ENCODE measurements at places on chromosomes 2 and 18. TPM values are rescaled to one million over a fixed set of nuclear protein-coding genes. Genes with fewer than 3 reads are reported as not detected.
A peak's percentile ranks its signal among the peaks of the same experiment; 100 is the strongest.

GRCh38 chr2:26463244-26464192 is 14.4 kb downstream of the OTOF start:
- H3K27me3 ChIP-seq: no peaks in the 10 kb centered on the region
- H3K4me1 ChIP-seq: no peaks in the 10 kb centered on the region
- no peak for DNase-seq
- no peak overlapping the region for H3K4me3 ChIP-seq
- H3K36me3 ChIP-seq: no peaks in the 10 kb centered on the region

The IGFBP2 gene
- total RNA-seq: 398 TPM

DNA sequence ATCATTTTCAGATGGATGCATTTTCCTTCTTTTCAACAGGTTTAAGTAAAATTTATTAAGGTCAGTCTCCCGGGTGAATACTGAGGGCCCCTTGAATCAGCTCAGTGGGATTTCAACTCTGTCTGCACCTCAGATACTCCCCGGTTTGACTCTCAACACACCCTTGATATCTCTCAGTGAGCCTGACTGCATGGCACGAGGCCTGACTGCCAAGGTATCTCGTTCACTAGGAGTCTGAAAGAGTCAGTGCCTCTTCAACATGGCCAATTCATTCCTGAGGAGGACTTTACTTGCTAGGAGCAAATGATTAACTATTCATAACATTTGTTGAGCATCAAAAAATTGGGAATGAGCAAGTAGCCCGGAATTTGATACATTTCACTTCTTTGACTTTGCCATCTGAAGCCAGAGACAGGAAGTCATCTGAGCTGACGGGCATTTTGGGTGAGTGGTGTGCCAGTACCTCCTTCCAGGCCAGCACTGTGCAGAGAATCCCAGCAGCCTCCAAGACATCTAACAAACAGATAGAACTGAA is 81.0 kb downstream of the VAPA start:
- H3K27me3 ChIP-seq: no peaks in the 10 kb centered on the region
- no peak for DNase-seq
- H3K4me1 ChIP-seq: peaks cover 4% of the 10 kb centered on the region
- H3K36me3 ChIP-seq: no peaks in the 10 kb centered on the region
- H3K4me3 ChIP-seq: no peak overlapping the region
- H3K27ac ChIP-seq: peak overlapping the region; percentile 79

The BMP10 gene
- not detected for total RNA-seq

The DSG1 gene
- total RNA-seq: not detected

The MC2R gene
- not detected for total RNA-seq

- peak overlapping the region; percentile 67 for H3K27ac ChIP-seq
- DNase-seq: peak; percentile 53
- H3K36me3 ChIP-seq: no peaks in the 10 kb centered on the region
- H3K4me3 ChIP-seq: peak overlapping the region; percentile 2
- H3K4me1 ChIP-seq: no peaks in the 10 kb centered on the region
Measured at GRCh38 chr2:230128623-230129342, 60.1 kb upstream of the SLC16A14 start.

DNA sequence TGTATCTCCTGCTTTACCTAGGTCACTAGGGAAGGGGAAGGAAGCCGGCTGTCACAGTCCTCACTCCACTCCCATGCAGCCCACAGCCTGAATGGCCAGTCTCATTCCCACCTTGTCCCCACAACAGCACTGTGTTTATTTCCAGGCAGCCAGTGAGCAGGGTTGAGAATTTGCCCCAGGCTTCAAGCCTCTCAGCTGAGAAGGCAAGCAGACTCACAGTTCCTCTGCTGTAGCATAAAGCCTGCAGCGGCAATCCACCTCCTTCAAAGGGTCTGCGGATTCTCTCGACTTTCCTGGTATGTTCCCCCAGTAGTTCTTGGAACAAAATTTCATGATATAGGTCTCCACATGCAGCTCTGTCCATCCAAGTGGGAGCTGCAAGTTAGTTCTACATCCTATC is 262.9 kb upstream of the GULP1 start:
- DNase-seq: no peak
- no peak overlapping the region for H3K27ac ChIP-seq
- no peaks in the 10 kb centered on the region for H3K27me3 ChIP-seq

- H3K27me3 ChIP-seq: no peaks in the 10 kb centered on the region
- no peaks in the 10 kb centered on the region for H3K4me1 ChIP-seq
- peak overlapping the region; percentile 82 for H3K27ac ChIP-seq
- DNase-seq: no peak
- H3K4me3 ChIP-seq: no peak overlapping the region
- no peaks in the 10 kb centered on the region for H3K36me3 ChIP-seq
Measured at GRCh38 chr18:77069482-77069881, 63.1 kb downstream of the MBP start.

GRCh38 chr18:33576999-33577646 is 896 bp upstream of the ASXL3 start:
- H3K27ac ChIP-seq: peak overlapping the region; percentile 89
- H3K27me3 ChIP-seq: peaks cover 13% of the 10 kb centered on the region
- H3K4me3 ChIP-seq: peak overlapping the region; percentile 49
- DNase-seq: no peak
- no peaks in the 10 kb centered on the region for H3K36me3 ChIP-seq
- no peaks in the 10 kb centered on the region for H3K4me1 ChIP-seq

The CYS1 gene
- total RNA-seq: 13.3 TPM

DNA sequence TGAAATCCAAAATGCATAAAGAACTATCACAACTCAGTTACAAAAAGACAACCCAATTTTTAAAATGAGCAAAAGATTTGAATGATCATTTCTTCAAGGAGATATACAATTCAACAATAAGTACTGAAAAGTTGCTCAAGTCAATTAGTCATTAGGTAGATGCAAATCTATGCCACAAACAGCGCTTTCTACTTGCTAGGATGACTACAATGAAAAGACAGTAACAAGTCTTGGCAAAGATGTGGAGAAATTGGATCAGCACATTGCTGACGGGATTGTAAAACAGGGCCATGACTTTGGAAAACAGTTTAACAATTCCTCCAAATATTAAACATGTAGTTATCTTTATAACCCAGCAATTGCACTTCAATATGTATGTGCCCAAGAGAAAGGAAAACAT is 166.3 kb upstream of the MC4R start:
- no peak overlapping the region for H3K27ac ChIP-seq
- H3K27me3 ChIP-seq: no peaks in the 10 kb centered on the region
- no peaks in the 10 kb centered on the region for H3K4me1 ChIP-seq
- H3K4me3 ChIP-seq: no peak overlapping the region

The NUP35 gene
- 32.8 TPM for total RNA-seq

The ITPRID2 gene
- total RNA-seq: 159 TPM

DNA sequence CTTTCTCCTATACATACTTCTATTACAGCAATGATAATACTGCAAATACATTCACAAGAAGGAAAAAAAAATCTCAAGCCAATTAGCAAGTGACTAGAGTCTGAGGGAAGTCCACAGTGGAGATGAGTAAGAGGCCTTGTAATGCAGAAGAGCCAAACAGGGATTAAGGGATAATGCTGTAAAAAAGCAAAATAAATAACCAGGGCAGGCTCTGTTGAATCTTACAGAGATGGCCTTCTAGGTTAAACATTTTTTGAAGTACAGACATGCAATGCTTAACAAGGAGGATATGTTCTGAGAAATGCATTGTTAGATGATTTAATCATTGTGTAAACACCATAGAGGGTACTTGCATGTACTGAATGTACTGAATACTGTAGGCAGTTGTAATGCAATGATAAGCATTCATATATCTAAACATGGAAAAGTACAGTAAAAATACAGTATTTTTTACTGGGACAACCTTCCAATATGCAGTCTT is 122.1 kb upstream of the RMDN2 start:
- H3K4me1 ChIP-seq: no peaks in the 10 kb centered on the region
- H3K27ac ChIP-seq: peak overlapping the region; percentile 1
- DNase-seq: no peak
- no peak overlapping the region for H3K4me3 ChIP-seq

DNA sequence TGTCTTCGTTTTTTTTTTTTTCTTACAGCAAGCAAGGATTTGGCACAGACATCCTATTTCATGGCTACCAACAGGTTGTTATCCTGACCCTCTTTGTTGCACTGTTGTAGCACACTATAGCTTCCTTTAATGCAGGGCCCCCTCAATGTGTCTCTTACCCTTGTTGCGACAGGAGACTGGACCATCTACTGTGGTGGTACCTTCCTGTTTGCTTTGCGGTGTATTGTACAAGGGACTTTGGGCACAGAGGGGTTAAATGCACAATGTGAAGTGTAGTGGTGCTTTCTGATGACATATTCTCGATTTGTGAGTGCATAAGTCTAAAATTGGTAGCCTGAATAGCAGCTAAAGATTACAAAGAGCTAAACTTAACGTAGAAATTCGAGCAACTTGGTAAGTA is 27.5 kb downstream of the CCNT2 start:
- H3K4me3 ChIP-seq: no peak overlapping the region
- H3K4me1 ChIP-seq: no peaks in the 10 kb centered on the region
- DNase-seq: no peak
- H3K27ac ChIP-seq: no peak overlapping the region
- no peaks in the 10 kb centered on the region for H3K27me3 ChIP-seq

DNA sequence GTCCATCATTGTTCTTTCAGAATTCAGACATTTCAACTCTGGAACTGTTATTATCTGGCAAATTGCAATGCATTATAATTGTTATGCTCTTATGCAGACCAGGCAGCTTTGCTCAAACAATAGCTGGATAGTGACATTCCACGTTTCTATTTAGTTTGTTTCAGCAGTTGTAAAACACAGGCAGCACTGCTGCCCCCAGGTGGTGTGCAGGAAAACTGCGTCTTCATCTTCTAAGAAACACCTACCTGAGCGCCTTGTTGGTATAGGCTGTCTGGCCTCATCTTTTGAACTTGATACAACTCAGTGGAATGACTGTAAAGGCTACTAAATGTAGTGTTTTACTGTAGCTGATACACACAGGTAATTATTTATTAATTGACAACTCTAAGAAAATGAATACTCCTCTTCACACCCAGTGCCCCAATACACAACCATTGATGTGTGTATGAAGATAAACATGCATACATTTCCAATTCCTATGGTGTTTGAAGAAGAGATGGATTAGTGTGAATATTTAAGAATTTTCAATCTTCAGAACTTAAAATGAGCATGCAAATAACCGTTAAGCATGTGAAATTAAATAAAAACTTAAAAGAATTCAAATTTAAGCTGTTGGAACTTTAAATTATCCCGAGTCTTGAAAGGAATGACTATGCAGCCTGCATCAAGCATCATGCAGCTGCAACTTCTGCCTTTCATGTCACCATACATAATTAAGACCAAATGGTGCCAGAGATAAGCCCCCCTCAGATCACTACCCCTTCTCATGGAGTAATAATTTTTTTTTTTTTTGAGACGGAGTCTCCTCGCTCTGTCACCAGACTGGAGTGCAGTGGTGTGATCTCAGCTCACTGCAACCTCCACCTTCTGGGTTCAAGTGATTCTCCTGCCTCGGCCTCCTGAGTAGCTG is 85.6 kb downstream of the CD8B2 start:
- H3K27ac ChIP-seq: no peak overlapping the region
- no peak for DNase-seq
- H3K4me1 ChIP-seq: no peaks in the 10 kb centered on the region
- no peaks in the 10 kb centered on the region for H3K27me3 ChIP-seq
- H3K4me3 ChIP-seq: no peak overlapping the region

The ACMSD gene
- total RNA-seq: not detected

DNA sequence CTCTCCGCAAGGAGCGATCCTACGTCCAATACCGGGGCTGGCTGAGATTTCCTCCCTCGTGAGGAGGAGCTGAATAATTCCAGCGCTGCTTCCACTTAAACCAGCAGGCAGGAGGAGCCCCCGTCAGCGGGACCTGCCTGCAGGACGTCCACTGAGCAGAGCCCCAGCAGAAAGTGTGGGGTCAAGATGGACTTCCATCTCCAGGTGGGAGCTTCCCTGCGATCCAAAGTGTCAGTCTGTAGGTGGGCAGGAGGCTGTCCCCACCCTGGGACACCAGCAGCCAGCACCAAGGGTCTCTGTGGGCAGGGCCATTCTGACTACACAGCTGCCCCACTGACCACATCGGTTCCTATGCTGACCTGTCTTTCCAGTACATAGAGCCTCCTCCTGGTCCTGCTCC is 462 bp upstream of the OTOS start:
- no peaks in the 10 kb centered on the region for H3K36me3 ChIP-seq
- no peak overlapping the region for H3K4me3 ChIP-seq
- no peak for DNase-seq
- H3K27ac ChIP-seq: no peak overlapping the region
- no peaks in the 10 kb centered on the region for H3K27me3 ChIP-seq

GRCh38 chr18:6139007-6139406 is 243.7 kb upstream of the TMEM200C start:
- H3K27ac ChIP-seq: no peak overlapping the region
- no peaks in the 10 kb centered on the region for H3K27me3 ChIP-seq
- no peak overlapping the region for H3K4me3 ChIP-seq

DNA sequence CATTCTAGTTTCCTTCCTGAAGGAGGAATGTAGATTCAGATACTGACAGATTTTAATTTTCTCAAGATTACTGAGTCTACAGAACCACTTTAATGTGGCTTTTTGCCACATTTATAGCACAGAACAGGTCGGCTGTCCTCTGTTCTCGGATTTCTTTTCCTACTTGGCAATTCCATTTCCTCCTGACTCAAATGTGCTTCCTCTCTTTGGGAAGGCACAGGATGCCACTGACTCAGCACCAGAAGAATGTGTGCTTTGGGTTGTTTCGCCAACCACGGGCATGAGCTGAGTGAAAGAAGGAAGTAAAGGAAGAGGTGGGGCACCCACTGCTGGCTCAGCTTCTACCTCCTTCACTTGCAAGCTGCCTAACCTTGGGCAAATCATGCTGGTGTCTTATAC is 970.6 kb upstream of the ACVR2A start:
- no peaks in the 10 kb centered on the region for H3K36me3 ChIP-seq
- no peaks in the 10 kb centered on the region for H3K27me3 ChIP-seq
- H3K27ac ChIP-seq: no peak overlapping the region
- no peaks in the 10 kb centered on the region for H3K4me1 ChIP-seq
